T-helper 2 cell treated with Interferon-gamma antibody and Interleukin-4, amounts not matched to agents 100 ng/mL and 5 ng/mL, for 36 hours (primary cell): ENCODE measurements at places on chromosomes 3 and 15. TPM values are rescaled to one million over a fixed set of nuclear protein-coding genes. Genes with fewer than 3 reads are reported as not detected.

The CPNE9 gene
- 0.20 and 0.36 TPM in 2 replicates for total RNA-seq

The OCA2 gene
- total RNA-seq: not detected in 2 replicates

The OR5H2 gene
- not detected in 2 replicates for total RNA-seq

The COPG1 gene
- total RNA-seq: 179 and 191 TPM in 2 replicates

The WDR93 gene
- total RNA-seq: not detected in 2 replicates

The KCNAB1 gene
- not detected in 2 replicates for total RNA-seq

The TMEM89 gene
- total RNA-seq: 0.77 and 1.4 TPM in 2 replicates

The SLC49A4 gene
- 2.0 and 2.2 TPM in 2 replicates for total RNA-seq

The LRRC2 gene
- 0.09 TPM in 1 of 2 replicates, not detected in the other for total RNA-seq

The MESD gene
- total RNA-seq: 38.8 and 40.7 TPM in 2 replicates

The SERINC4 gene
- 0.16 and 0.23 TPM in 2 replicates for total RNA-seq
